ENCODE measurements at places on chromosomes 16 and 17.

GRCh38 chr17:3916825-3917224 lies 560 bp upstream of the P2RX1 start:
- no peak for DNase-seq

GRCh38 chr17:7848739-7849129 lies 6.1 kb upstream of the TMEM88 start:
- no peak for DNase-seq

DNA sequence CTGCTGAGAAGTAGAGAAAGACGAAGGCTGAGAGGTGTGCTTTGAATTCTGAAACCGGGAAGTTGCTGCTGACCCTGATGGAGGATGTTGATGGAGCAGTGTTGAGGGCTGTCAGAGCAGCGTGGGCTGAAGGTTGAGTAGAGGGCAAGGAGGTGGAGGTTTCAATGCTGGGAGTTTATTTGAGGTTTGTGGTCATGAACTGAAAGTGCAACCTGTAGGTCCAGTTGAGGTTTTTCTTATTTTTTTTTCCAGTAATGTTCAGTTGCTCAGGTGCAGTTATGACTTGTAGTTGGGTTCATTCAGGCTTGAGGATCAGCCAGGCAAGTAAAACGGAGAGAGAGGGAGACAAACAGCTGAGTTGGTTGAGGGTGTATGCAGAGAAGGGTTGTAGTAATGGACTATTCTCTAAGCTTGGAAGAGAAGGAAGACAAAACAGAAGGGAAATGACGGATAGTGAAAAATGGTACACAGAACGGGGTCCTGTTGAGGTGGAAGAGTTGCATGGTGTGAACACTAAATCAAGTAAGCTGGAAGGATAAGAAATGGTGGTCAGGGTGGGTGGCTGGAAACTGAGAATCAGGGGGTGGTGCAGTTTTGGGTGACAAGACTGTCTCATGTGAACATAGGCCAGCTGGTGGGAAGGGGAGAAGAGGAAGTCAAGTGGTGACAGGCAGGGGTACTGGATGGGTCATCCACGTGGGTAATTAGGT lies 8.7 kb upstream of the UBE2G1 start:
- DNase-seq = no peak

DNA sequence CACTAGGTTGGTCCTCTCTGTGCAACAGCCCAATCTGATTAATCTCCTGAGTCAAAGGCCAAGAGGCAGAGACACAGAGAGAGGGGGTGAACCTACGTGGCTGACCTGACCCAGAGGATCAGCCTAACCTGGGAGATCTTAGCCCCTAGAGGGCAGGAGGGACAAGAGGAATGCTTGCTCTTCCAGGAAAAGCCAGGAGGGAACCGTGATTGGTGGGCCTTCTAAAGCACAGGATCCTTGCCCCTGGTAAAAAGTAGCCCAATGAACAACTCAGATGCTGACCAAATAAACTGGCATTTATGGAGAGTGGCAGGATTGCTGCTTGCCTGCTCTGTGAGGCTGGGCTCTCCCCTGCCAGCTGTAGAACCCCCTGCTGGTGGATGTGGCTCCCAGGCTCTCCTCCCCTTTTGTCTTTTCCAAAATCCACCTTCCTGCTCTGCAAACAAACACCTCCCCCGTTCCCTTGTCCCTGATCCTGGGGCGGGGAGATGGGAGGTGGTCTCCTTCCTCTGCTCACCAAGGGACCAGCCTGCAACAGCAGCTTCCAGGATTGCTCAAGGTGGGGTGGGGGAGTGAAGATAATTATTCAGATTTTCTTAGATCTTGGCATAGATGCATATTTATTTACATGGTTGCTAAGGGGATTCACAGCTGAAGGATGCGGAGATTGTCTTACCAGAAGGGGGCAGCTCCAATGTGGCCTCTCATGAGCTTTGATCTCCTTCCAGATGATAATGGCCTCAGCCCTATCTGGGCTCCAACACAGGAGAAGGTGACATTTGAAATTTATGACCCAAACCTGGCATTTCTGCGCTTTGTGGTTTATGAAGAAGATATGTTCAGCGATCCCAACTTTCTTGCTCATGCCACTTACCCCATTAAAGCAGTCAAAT lies 71.9 kb downstream of the SDR42E1 start:
- DNase-seq = peak; percentile 2

DNA sequence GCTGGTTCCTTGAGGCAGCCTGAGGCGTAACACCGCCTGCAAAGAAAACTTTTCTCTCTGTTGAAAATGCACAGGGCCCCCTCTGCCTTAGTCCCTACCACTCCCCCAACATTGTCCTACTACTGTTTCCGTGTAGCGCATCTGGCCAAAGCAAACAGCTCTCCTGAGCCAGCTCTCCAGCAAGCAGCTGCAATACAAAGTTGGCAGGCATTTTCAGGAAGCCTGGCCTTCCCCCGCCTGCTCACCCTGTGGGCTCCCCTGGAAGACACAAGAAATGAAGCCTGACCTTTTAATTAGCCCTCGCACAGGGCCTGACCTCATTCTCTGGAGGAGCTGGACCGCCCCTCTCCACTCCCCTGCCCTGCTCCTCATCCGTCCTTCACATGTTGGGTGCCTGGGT lies 66.7 kb downstream of the SOX9 start:
- DNase-seq = peak; percentile 33

DNA sequence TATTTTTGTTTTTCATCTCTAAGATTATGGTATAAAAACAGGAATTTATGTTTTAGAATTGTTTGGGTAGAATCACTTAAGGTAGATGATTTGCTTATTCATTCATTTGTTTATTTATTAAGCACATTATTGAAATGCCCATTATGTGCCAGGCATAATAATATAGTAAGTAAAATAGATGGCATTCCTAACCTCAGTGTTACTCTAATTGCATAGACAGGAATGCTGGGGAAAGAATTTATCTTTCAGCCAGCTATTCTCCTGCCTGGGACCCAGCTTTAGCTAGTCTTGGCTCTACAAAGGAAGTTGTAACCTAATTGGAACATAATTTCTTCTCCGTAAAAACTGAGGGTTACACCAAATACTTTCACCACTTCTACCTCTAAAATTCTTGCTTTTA lies 44.6 kb downstream of the NFAT5 start:
- DNase-seq = no peak

DNA sequence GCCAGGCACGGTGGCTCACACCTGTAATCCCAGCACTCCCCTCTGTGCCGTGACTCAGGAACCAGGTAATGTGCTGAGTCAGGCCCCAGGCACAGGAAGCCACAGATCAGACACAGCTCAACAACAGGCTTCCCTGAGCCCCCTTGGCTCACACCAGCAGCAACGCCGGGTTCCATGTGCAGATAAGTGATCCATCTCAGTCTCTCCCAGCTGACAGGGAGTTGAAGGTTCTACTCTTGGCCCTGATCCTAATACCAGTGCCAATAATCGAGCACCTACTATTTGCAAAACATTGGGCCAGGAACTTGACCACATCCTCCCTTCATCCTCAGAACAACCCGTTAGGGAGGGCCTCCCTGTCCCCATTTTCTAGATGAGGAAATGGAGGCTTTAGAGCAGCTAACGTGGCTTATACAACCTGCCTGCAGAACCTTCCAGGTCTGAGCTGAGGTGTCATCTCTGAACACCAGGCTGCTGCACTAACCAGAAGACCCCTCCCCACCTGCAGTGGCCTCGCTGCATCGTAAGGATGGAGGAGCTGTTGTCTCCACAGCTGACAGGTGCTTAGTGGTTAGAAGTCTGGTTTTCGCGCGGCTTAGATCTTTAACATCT lies 64.8 kb upstream of the AMZ2 start:
- DNase-seq = no peak

GRCh38 chr17:81309140-81309858 lies 14.2 kb upstream of the SLC38A10 start:
- peak; percentile 48 for DNase-seq

DNA sequence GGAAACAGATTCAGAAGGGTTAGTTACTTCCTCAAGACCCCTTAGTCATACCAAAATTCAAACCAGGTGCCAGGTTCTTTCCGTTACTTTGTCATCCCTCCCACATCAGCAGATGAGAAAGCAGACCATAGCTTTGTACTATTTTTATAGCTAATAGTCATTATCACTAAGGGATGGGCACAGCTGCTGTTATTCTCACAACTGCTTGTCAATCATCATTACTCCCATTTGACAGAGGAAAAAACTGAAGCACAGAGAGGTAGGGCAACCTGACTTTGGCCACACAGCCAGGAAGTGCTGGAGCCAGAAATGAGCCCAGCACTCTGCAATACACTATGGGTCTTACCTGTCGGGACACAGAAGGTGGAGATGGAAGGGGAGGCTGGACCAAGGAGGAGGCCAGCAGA lies 30.0 kb downstream of the TEKT5 start:
- no peak for DNase-seq

DNA sequence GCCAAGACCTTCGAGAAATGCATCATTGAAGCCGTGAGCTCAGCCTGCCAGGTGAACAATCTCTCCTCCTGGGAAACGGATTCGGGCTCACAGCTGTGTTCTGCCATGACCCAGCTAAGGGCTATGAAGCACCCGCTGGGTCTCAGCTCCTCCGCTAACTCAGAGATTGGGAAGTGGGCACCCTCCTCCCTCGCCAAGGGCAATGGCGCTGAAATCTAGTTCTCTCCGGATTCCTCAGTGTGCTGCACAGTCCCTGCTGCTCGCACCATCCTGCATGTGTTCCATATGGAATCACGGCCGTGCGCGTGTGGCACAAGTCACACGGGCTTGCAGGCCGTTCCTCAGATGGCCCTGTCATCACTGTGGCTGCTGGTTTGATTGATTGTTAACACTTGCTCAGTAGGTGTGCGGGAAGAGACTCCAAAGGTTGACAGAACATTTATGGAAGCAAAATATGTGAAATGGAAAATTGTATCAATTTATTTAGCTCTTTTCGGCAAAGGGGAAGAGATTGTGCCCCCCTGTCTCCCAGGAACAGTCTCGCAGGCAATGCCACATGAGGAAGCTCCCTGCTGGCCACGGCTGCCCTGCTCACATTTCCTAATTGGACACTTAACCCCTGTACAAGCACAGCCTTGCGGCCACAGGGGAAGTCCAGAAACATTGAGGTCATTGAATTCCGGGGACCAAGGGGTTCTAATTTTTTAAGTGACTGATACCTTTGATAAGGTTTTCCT lies 58.8 kb downstream of the RNF213 start:
- no peak for DNase-seq

GRCh38 chr17:79414063-79414792 lies 196.6 kb downstream of the RBFOX3 start:
- DNase-seq = no peak

GRCh38 chr17:48719642-48720265 lies 2.6 kb downstream of the PRAC1 start:
- DNase-seq = peak; percentile 78

DNA sequence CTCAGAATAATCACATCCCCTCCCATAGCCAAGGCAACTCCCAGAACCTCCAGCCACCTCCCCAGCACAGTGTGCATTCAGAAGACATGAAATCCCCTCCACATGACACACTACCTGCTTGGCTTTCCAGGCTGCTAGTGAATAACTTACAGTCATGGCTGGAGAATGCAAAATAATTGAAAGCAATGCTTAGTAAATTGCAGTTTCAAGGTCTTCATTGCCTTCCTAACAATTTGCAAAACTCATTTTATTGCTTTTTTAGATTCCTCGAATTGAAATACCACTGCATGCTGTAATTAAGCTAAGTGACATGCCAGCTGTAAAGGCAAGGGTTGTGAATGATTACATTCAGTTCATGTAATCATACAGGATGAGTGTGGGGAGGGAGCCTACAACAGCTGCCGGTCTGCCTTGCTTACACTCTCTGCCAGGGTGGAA lies 29.0 kb upstream of the HOXB13 start:
- DNase-seq = no peak

DNA sequence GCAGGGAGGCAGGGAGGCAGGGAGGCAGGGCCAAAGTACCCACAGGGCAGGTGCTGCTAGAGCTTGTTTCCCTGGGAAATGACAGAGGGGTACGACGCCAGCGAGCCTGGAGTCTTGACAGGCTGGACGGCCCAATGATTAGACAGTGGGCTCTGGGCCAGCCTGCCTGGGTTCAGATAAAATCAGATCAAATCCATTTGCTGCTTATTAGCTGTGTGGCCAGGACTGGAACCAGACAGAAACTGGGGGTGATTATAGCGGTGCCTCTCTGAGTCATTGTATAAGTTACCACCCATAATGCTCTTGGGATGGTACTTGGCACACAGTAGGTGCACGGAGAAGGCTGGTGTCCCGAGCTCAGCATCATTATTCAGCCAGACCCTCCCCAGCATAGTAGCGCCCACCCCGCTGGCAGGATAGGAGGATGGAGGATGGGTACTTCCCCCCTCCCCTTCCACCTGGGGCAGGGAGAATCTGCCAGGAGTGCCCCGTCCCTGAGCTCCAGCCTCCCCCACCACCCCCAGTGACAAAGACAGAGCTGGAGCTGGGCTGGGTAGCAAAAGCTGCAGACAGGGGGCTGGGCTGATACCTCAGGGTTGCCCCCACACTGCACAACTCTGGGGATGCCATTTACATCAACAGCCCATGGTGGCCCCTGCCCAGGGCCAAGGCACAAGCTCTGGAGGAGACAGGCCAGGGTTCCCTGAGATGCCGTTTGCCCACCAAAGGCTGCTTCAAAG lies 77.6 kb upstream of the TNRC6C start:
- no peak for DNase-seq

- no peak for DNase-seq
Measured at GRCh38 chr17:66654106-66654740, 180.7 kb upstream of the CACNG5 start.

DNA sequence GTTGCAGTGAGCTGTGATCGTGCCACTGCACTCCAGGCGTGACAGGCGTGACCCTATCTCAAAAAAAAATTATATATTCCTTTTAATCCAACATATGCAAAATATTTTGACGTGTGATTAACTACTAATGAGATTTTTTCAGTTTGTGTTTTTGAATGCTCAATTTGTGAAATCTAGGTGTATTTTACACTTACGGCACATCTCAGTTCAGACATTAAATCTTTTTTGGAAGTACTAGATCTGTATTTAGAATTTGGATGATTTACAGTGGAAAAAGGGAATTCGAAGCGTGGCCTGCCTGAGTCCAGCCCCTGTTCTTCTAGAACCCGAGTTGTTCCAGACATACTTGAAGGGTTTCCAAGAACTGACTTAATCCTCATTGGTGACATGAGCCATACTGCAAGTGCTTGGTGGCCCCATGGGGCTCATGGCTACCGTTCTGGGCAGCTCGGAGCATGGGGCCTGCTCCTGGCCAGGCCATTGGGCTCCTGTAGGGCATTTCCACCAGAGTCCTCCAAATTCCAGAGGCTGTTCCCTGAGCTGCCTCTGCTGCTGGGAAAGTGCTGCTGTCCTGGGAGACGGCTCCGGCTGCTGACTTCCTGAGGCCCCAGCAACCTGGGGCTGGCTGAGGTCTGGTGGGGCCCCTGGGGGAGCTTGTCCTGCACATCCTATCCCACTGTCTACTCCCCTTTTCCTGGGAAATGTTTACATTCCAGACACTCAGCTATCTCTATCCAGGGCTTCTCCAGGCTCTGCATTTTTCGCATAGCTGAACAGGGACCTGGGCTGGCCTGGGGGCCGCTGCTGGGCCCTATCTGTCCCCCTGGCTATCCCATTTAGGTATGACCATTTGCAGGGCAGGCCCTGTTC lies 27.2 kb downstream of the LLGL2 start:
- DNase-seq = no peak

GRCh38 chr16:19503461-19504075 lies 18.3 kb downstream of the GDE1 start:
- DNase-seq = no peak

GRCh38 chr16:9518051-9518450 lies 426.6 kb downstream of the HAPSTR1 start:
- no peak for DNase-seq

Data from NCI-H510A treated with DMSO at 0.1 percent for 48 hours (cell line).